MM.1S (cell line): ENCODE measurements at places on chromosomes 2 and 18.
A peak's percentile ranks its signal among the peaks of the same experiment; 100 is the strongest.

DNA sequence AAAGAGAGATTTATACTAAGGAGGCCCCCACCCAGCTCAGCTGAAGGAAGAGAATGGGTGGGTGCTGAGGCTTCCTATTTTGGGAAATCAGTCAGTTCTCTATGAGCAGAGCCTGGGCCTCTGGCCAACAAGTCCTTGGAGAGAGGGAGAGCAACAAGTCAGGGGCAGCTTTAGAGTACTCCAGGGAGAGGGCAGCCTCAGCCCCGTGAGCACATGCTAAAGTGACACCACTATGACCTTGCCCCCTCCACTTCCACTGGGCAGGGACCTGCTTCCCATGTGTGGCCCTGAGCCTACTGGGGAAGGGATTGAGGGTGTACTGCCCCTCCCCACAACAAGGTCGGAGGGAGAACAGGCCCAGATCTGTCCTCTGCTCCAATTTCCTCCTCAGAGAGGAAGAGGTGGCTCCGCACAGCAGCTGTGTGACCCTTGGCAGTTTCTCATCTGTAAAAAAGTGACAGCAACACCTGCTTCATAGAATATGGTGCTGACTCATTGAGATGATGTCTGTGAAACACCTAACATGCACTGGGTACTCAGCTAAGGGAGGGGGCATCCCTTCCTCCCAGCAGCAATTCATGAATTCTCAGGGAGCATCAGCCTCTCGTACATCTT, 72.9 kb downstream of the CLHC1 start:
- peak; percentile 40 for DNase-seq

DNA sequence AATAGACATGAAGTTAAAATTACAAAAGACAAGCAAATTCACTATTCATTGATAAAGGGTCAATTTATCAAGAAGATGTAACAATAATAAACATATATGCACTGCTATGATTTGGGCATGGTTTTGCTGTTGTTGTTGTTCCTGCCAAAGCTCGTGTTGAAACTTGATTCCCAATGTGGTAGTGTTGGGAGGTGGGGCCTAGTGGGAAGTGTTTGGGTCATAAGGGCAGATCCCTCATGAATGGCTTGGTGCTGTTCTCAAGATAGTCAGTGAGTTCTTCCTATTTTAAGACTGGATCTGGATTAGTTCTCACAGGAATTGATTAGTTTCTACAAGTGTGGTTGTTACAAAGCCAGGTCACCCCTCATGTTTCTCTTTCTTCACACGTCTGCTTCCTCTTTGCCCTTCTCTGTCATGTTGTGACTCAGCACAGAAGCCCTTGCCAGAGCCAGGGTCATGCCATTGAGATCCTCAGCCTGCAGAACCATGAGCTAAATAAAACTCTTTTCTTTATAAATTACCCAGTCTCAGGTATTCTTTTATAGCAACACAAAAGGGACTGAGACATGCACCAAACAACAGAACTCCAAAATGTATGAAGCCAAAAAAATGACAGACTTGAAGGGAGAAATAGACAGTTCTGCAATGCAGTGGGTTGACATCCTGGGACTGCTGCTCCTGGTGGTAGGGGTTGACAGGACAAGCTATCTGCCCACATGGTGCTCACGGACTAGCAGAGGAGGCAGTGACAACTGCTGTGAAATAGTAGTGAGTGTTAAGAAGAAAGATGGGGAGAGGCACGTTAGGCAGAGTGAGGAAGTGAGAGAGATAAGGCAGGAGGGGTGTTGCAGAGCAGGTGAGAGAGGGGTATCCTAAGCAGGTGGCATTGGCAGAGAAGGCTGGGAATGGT, 18.6 kb upstream of the SKA1 start:
- DNase-seq: no peak

DNA sequence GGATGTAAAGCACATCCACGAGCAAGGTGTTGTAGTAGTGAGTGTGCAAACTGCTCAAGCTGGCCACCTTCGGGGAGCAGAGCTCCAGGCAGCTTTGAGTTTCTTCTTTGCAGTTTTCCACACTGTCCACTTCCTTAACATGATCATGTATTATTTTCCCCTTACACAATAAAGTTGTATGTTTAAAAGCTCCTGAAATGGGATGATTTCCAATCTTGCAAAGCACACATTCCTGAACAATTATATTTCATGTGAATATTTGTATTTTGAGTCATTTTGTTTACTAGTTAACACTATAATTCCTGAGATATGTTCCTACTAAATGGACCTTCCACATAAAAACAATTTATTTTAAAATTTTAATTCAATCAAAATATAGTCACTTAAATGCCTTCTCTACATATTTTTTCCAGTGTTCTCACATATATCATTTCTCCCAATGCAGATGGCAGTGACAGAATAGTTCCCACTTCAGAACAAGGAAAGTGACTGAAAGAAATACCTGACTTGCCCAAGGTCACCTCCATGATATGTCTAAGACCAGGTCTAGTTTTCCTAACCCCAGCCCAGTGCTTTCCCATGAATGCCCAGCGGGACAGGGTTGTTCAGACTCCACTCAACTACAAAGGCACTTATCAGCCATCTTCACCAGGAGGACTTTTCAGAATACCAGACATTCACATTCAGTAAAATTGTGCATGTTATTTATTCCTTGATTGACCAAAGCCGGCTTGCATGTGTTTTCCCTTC, 5.5 kb downstream of the CYB5A start:
- DNase-seq: no peak

DNA sequence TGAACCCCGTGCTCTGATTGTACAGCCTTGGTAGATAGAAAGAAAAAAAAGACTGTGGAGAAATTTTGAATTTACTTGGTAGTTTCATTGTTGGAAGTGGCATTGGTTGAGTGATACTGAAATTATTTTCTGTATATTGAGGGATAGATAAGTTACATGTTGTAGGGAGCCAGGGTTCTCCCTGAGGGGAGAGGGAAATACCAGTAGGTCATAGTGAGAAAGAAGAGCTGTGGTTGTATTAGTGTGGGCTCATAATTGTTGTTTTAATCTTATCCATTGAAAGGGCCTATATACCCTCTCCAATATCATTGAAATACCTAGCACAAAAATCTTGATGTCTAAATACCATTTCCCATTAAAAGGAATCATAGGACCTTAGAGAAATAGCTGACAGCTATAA, 16.9 kb upstream of the RAB31 start:
- DNase-seq: no peak

DNA sequence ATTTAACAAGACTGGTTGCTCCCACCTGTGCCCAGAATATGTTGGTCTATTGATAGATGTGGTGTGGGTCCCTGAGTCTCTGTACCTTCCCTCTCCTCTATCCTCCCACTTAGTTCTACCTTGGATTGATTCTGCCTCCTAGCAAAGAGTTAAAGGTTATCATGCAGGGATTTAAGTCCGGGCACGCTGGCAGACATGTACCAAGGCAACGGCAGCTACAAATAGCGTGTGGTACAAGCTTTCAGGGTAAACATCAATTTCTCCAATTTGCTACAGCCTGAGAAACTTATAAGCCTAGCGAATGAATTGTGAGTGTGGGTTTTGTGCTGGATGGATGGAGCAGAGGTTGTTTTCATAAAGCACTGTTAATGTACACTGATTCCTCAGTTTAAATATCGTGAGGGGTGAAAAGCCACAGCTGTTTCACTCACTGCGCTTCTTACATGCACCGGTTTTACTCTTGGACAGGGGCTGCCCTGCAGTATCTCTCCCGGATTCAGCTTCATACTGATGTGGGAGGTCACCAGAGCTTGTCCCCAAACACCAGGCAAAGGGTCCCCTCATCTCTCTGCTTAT, 289.8 kb downstream of the ICOS start:
- no peak for DNase-seq

DNA sequence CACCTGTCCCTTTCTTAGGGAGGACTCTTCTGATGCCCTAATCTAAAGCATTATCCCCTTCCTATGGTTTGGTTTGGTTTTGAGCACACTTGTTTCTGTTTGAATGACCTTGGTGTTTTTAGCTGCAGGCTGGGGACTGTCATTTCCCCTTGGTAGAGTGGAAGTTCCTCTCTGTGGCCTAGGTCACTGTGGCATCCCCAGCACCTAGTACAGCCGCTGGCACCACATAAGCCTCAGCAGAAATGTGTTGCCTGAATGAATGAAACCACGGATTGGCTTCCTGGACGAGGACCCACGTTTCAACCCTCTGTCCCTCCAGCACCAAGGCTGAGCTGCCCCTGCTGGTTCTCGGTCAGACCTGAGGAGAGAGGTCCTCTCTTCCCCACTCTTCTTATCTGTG, 159.9 kb downstream of the CTIF start:
- no peak for DNase-seq

GRCh38 chr2:175684466-175684865, 317.6 kb downstream of the LNPK start:
- DNase-seq: no peak

- no peak for DNase-seq
Observed at GRCh38 chr2:239393941-239394340, 6.9 kb downstream of the HDAC4 start.

- DNase-seq: no peak
Observed at GRCh38 chr2:190031969-190032618, 30.4 kb downstream of the MSTN start.

- DNase-seq: no peak
Observed at GRCh38 chr2:134482766-134483340, 229.0 kb downstream of the MGAT5 start.

- DNase-seq: no peak
Observed at GRCh38 chr2:6234702-6235101, 542.5 kb downstream of the SOX11 start.

DNA sequence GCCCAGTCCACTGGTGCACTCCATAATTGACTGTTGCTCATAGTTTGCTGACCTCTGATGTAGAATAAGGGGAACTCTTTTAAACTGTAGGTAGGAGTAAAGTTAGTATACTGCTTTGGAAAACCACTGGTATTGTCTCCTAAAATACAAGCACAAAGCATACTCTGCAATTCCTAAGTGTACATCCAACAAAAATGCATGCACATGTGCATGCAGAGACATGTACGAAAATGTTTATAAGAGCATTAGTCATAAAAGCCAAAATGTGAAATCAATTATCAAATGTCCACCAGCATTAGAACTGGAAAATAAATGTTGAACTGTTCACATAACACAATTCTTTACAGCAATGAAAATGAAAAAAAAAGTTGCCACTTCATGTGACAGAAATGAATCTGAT, 39.8 kb upstream of the DDX18 start:
- DNase-seq: no peak

DNA sequence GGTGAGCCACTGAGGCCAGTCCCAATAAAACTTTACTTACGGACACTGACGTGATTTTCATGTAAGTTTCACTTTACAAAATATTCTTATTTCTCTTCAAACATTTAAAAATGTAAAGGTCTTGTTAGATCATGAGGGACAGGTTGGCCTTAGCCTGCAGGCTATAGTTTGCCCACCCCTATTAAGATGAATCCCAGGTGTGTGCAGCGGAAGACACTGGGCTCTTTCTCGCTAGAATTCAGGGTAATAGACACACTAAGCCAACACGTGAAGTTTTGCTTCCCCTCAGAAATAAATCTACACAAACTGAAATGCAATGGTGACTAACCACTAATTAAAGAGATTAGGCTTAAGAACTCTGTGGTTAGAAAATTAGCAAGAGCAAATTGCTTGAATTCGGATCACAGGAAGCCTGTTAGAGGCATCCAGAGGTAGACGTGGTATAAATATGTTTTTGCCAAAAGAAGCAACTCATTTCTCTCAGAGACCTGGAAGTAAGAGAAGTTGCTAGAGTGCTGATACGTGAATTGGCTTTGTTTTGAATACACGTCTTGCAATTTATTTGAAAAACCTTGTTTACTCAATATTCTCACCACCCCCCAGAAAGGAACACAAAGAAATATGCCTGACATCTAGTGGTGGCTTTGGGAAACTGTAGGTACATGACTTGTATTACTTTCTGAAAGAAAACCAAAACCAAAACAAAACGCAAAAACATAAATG, 151.6 kb downstream of the DTNB start:
- DNase-seq: peak; percentile 90

DNA sequence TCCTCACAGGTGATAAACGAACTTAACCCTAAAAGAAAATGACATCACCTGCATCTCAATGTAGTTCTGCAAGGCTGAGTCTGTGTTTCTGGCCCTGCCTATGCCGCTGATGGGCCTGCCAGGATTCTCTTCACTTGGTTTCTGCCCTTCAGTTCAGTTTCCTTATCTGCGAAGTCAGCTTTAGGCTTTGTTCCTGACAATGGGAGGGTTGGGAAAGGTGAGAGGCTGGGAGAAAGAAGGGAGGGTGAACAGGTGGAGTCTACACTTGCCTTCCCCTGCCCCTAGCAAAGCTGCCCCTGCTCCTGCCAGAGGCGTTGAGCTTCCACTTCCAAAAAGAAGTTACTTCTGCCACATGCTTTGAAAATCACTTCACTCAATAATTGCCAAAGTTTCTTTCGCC, 124.0 kb upstream of the APCDD1 start:
- DNase-seq: no peak

GRCh38 chr2:196224756-196225155, 53.4 kb upstream of the STK17B start:
- DNase-seq: no peak

GRCh38 chr18:957829-958228, 53.2 kb downstream of the ADCYAP1 start:
- DNase-seq: no peak

DNA sequence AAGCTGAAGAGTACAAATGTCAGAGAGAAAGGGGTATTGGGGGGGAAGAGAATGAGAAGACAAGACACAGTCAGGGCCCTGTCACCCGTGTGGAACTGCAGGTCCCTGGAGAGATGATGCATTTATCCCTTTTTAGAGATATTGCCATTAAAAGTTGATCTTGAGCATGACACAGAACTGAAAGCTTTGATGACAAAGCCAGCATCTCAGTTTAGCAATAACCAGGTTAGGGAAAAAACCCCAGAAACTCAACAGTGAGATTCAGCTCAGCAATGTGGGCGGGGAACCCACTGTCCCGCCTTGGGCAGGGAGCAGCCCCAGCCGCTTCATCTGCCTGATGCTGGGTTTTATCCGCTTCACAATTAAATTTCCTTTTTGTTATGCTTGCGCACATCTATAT, 181.1 kb downstream of the NEDD4L start:
- no peak for DNase-seq

DNA sequence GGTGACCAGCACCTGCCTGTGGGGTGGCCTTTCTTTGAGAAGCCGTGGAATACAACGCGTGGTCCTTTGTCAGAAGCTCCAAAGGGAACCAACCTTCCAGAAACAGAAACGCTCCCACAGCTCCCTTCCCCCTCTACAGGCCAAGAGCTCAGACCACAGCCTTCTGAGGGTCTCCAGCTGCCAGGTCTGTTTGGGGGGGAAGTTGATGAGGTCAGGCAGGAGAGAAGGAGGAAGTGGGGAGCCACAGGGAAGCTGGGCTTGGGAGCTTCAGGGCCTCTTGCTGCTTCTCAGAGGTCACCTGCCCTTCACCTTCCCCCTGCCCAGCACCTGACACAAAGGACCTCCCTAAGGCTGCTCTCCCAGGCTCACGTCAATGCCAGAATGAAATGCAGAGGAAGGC, 287.7 kb upstream of the ID2 start:
- no peak for DNase-seq

DNA sequence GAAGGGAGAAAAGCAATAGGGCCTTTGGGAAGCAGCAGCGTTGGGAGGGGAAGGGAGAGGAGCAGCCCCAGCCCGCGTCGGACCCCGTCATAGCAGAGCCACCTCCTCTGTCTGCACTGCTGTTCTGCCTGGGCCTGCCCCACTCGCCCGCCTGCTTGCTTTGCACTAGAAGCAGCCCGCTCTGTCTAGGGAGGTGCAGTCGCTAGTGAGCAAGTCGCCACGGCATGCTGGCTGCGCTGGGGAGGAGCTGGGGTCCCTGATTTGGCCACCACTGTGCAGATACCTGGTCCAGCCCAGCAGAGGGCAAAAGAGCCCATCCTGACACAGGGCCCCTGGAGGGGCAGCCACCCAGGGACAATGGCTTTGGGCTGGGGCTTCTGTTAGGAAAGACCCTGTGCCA, 8.0 kb upstream of the TMEM214 start:
- no peak for DNase-seq

GRCh38 chr2:19337202-19337601, 21.2 kb downstream of the OSR1 start:
- no peak for DNase-seq
